ENCODE measurements at places on chromosomes 13 and 19.

GRCh38 chr13:26957182-26957581 lies 196.6 kb upstream of the GPR12 start:
- no peak for DNase-seq

DNA sequence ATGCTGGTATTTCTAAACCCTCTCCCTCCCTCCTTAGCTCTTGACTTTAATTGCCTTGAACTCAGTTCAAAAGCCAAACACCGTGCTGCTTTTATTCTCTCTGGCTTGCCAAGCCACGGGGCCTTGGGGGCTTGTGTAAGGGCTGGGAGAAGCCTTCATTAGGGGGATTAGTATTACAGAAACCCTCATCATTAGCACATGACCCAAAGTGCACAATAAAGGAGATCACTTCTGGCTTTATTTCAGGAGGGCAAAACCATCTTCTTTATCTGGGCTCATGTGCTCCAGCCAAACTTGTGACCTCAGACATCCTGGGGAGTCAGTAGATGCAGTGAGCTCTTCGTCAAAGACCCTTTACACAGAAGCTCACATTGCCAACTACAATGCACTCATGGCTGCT lies at the start of gene DCT:
Gene DCT (minus strand): TSS at position 67 of the 400 bp plus-strand sequence. CDS start 427 bp downstream, outside the sequence.
- DNase-seq = no peak

- DNase-seq = no peak
Observed at GRCh38 chr13:50187352-50188029, 172.2 kb downstream of the KCNRG start.

GRCh38 chr13:112714376-112715174 lies 24.7 kb downstream of the ATP11A start:
- no peak for DNase-seq

- DNase-seq = no peak
Observed at GRCh38 chr19:44908074-44908835, 2.7 kb downstream of the APOE start.

DNA sequence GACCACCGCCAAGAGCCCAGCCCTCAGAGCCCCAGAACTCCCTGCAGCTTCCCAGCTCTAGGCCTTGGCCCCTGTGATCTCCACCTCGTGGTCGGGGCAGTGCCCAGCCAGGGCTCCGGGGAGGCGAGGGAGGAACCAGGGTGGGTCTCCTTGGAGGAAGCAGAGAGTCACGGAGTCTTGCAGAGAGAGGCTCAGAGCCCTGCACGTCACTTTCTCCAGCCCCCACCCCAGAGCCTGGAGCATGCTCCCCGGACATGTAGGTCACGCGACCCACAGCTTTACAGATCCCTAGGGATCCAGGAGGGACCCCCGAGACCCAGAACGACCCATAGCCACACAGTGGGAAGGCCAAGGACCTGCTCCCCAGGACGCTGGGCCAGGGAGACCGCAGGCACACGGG lies 11.9 kb downstream of the GADD45B start:
- no peak for DNase-seq

GRCh38 chr13:21342699-21343442 lies 116.2 kb downstream of the ZDHHC20 start:
- DNase-seq = no peak

DNA sequence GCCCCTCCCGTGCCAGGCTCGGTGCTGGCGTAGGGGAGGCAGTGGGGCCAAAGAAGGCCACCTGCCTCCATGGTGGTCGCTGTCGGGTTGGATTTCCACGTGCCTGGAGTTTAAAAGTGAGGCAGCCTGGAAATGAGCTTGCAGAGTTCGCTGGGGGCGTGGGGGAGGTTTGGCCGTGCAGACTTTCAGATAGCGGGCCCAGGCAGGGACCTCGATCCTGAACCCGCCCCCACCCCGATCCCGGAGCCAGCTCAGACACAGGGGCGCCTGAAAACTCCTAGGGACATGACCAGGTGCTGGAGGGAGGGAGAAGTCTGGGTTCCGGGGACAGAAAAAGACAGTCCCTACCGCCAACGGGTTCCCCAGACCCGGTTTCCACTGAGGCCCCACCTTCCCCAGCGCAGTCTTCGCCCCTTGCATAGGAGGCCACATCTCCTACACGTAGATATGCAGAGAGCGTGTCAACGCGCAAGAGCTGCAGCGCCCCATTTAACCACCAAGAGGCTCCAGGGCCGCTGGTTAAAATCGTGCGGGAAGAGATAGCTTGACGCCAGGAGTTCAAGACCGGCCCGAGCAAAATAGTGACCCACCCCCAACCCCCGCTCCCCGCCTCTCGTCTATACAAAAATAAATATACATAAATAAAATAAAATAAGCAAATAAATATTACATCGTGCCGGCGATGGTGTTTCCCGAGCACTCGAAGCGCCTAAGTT lies 8.5 kb downstream of the CCDC8 start:
- DNase-seq = no peak

GRCh38 chr13:104385404-104385803 lies 1319.2 kb upstream of the SLC10A2 start:
- DNase-seq = no peak

- DNase-seq = no peak
Observed at GRCh38 chr13:105446197-105446596, 1089.3 kb downstream of the EFNB2 start.

DNA sequence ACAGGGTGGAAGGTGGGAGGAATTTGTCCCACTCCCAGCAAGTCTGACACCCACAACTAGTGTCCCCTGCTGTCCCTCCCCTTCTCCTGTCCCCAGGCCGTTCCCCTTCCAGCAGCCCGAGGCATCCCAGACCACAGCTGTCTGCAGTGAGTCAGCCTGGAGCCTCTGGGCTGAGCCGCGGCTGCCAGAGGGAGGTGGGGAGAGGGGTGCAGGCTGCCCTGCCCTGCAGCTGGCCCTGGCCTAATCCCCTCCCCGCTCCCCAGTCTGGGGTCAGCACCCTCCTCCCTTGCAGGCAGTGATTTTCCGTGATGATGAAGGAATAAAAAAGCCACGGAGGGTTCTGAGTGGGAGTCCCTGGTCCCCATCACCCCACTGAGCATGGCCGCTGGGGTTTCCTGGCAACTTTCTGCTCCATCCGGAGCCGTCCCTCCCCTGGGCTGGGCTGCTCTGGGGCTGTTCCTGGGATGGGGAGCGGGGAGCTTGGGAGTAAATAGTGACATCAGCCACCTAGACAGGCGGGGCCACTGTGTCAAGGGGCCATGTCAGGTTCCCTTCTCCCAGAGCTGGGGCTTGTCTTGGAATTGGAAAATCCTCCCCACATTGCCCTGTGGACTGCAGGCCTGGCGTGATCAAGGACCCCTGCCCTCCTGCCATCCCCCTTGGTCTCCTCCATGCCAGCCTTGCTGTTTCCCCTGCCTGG lies 16.8 kb downstream of the SPC24 start:
- no peak for DNase-seq

DNA sequence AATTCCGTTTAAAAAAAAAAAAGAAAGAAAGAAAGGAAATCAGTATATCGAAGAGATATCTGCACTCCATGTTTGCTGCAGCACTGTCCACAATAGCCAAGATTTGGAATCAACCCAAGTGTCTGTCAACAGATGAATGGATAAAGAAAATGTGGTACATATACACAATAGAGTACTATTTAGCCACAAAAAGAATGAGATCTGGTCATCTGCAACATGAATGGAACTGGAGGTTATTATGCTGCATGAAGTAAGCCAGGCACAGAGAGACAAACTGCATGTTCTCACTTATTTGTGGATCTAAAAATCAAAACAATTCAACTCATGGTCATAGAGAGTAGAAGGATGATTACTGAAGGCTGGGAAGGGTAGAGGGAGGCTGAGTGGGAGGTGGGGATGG lies 16.3 kb downstream of the ZNF565 start:
- no peak for DNase-seq

DNA sequence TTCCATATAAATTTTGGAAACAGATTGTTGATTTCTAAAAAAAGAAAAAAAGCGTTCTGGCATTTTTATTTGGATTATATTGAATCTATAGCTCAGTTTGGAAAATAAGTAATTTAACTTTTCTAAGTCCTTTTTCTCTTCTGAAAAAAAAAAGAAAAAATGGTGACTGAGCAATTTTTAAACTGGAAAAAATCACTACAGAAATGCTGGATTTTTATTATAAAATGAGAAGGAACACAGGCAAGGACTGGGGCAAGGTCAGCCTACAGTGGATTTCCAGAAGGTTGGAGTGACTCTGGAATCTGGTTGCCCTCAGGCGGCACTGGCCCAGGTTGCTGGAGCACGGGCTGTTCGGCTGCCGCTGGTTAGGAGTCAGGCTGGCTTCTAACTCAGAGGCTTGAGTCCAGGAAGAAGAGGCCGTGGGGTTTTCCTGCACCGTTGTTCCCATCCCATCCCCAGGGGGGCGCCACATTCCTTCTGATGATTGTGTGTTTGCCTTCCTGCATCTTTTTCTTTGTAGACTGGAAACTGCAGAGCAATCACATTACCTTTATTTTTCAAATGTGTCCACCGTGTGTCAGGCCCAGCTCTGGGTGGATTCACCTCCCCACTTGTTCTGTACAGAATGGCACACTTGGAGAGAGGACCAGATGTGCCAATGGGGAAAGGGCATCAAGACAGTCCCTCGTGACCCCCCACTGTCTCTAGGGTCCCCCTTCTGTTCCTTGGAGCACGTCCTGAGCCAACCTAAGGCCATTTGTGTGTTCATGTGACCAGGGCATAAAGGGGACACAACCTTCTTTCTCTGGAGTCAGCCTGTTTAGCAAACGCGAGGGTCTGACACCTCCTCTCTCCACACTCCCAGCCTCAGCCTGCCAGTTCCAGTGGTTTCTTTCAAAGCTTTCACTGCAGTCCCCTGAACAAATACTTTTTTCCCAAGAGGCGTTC lies 44.5 kb upstream of the GTF3A start:
- DNase-seq = peak; percentile 41

DNA sequence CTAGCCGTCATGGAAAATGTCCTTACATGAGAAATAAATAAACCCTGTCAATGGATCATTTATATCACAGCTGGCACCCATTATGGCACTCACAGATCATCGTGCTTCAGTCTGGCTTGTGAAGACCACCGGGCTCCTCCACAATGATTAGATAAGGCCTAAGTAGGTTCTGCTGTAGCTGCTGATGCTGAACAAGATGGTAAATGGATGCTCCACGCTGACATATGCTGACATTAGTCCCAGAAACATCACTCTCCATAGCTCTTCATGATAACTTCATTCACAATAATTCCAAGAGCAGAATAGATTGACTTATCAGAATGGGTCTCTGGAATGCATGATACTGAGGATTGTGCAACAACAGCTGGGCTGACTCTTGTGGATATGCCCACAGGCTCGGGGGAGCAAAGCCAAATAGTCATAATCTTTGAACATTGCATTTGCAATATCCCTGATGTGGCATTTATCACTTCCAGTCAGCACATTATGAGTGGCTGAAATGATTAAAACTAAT lies 63.8 kb upstream of the RXFP2 start:
- DNase-seq = no peak

GRCh38 chr19:16435999-16436650 lies 35.6 kb downstream of the EPS15L1 start:
- no peak for DNase-seq

DNA sequence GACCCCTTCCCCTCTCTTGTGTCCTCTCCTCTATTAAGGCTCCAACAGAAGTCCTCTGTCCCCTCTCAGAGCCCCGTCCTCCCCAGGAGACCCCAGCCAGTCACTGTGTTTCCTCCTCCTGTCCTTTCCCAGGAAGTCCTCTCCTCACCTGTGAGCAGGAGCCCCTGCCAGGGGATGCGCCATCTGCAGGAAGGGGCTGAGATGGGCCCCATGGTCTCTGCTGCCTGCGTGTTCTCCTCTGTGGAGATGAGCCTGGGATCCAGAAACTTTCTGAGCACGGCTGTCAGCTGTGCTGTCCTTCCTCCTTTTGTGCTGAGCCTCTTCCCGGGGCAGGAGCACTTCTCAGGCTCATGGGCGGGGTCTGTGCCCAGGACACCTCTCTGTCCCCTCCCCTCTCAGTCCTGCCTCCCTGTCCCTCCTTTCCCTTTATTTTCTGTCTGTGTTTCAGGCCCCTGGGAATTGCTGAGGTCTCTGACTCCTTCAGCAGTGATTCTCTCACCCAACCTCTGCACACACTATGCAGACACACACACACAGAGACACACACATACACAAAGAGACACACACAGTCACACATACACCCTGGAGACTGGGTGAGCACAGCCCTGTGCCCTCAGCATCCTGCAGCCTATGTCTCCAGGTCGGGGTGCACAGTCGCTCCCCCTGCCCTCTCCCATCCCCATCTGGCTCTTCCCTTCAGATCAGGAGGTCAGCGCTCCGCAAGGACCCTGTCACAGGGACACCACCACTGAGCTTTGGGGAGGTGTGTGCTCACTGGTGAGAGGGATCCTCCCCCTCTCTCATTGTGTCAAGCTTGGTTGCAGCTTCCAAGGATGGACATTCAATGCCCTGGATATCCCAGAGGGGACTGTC lies at the start of gene CEACAM8:
Gene CEACAM8 (minus strand): TSS at position 308 of the 873 bp plus-strand sequence. CDS start 96 bp downstream, at position 212.
- DNase-seq = no peak

DNA sequence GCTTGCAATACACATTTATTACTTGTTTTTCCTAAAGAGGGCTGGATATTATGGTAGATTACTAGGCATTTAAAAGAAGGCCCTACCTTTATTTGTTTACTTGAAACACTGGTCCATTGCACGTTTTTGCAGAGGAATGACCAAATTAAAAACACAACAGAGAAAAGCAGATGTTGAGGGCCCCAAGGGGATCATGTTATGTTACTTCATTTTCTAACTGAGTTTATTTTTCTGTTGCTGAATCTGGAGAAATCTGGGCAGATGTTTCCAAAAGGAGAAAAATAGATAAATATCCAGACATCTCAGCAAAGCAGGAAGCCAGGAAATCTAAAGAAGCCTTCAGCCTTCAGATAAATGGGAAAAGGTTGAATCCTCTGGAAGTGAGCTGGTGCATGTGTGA lies 353.0 kb downstream of the NDFIP2 start:
- no peak for DNase-seq

GRCh38 chr13:51957377-51958216 lies 53.7 kb downstream of the ATP7B start:
- DNase-seq = no peak

- DNase-seq = peak; percentile 41
Observed at GRCh38 chr19:46704379-46705076, 12.4 kb downstream of the PRKD2 start.

- no peak for DNase-seq
Observed at GRCh38 chr19:42655748-42656147, 61.0 kb upstream of the CEACAM8 start.

- peak; percentile 46 for DNase-seq
Observed at GRCh38 chr19:38939957-38940356, 9.2 kb downstream of the MRPS12 start.

- DNase-seq = no peak
Observed at GRCh38 chr19:40150170-40150569, 41.1 kb upstream of the MAP3K10 start.

- DNase-seq = no peak
Observed at GRCh38 chr13:31998131-31998530, 33.4 kb upstream of the FRY start.

- no peak for DNase-seq
Observed at GRCh38 chr19:28333909-28334308, 879.0 kb downstream of the UQCRFS1 start.
